Gastrocnemius medialis (tissue), 4 donors: ENCODE measurements at places on chromosomes 1 and 21. TPM values are rescaled to one million over a fixed set of nuclear protein-coding genes. Genes with fewer than 3 reads are reported as not detected.
A peak's percentile ranks its signal among the peaks of the same experiment; 100 is the strongest.

The LAPTM5 gene
- total RNA-seq = 2.3 TPM

The RGS7 gene
- total RNA-seq = not detected

The NBPF4 gene
- not detected for total RNA-seq

The OSCP1 gene
- 6.7 TPM for total RNA-seq

The AMY1B gene
- total RNA-seq = not detected

The GJB3 gene
- not detected for total RNA-seq

The MPZ gene
- total RNA-seq = 3.4 TPM

The SORT1 gene
- 93.7 TPM for total RNA-seq

DNA sequence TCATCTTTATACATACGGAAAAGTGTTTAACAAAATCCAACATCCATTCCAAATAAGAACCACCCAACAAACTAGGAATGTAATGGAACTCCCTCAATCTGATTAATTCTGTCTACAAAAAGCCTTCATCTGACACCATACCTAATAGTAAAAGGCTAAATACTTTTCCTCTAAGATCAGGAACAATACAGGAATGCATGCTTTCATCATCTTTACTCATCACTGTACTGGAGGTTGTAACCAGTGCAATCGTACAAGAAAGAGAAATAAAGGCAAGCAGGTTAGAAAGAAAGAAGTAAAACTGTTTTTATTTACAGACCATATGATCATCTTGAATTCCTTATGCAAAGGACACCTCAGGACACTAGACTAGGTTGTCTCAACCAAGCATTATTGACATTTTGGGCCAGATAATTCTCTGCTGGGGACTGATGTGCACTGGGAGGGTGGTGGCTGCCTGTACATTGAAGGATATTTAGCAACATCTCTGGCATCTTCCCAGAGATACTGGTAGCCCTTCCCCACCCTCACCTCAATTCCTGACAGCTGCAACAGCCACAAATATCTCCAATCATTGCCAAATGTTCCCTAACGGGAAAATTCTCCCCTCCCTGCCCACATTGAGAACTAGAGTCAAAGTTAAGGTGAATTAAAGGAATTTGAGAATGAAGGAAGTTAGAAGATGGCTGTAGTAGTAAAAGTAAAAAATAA is 30.6 kb upstream of the INSL5 start:
- H3K27ac ChIP-seq = no peak overlapping the region
- no peak for DNase-seq
- H3K27me3 ChIP-seq = no peaks in the 10 kb centered on the region
- H3K4me3 ChIP-seq = no peak overlapping the region
- H3K4me1 ChIP-seq = no peaks in the 10 kb centered on the region

DNA sequence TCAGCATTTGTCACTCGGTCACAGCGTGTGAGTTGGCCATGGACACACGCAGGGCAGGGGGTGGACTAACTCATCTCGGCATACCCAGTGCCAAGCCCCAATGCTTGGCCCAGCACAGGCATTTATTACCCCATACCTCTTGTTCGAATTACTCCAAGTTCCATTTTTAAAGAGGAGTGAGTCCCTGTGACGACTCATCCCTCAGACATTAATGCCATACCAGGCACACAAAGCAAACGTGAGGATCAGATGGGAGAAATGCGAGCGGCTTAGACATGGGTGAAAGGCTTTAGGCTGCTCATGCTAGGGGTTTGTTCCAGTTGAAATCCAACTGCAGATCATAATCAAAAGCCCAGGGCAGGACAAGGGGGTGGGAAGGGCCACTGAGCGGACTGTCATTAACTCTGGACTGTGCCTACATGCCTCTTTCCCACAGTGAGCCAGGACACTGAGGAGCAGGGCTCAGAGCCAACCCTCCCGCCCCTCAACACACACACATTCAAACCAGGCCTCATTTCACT is 118.5 kb upstream of the NGF start:
- peak overlapping the region; percentile 50 for H3K27ac ChIP-seq
- no peak overlapping the region for H3K4me3 ChIP-seq
- H3K27me3 ChIP-seq = no peaks in the 10 kb centered on the region
- peaks cover 7% of the 10 kb centered on the region for H3K4me1 ChIP-seq
- no peak for DNase-seq

GRCh38 chr1:225731491-225731890 is 46.1 kb upstream of the SRP9 start:
- H3K27ac ChIP-seq = no peak overlapping the region
- H3K4me3 ChIP-seq = no peak overlapping the region
- H3K4me1 ChIP-seq = peaks cover 12% of the 10 kb centered on the region
- no peaks in the 10 kb centered on the region for H3K27me3 ChIP-seq
- H3K36me3 ChIP-seq = no peaks in the 10 kb centered on the region
- no peak for DNase-seq

- H3K27ac ChIP-seq = peak overlapping the region; percentile 82
- H3K4me1 ChIP-seq = peaks cover 39% of the 10 kb centered on the region
- peak; percentile 20 for DNase-seq
These were observed 94.4 kb downstream of the PATJ start for GRCh38 chr1:61836649-61837048.

GRCh38 chr1:171247501-171247900 is 793 bp upstream of the FMO1 start:
- H3K27me3 ChIP-seq = no peaks in the 10 kb centered on the region
- H3K4me3 ChIP-seq = no peak overlapping the region
- H3K4me1 ChIP-seq = no peaks in the 10 kb centered on the region
- no peaks in the 10 kb centered on the region for H3K36me3 ChIP-seq

DNA sequence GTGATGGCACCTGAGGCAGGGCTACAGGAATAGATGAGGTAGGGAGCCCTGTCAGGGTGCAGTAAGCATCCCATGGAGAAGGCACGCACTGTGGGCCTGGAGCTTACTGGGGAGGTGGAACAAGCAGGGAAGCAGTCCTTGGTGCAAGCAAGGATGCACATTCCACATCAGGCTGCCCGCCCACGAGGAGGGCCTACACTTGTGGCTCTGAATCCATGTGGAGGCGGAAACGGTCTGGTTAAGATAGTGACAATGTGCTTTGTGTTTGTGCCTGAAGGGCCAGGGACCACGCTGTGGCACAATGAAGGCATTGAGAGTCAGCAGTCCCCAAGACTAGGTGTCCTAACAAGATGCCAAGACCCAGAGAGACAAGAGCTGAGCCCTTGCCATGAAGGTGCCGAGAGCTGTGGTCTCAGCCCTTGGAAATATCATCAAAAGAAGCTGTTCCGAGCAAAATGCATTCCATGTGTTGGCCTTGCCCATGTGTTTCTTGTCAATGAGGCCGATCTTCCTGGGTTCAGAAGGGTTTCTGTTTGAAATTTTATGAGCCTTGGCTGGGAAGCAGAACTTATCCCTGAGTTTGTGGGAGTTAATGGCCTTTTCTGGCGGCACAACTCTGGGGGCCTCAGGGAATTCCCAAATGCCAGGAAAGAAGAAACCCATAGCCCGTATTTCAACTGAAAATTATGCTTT is 111.9 kb downstream of the NGF start:
- DNase-seq = no peak
- no peaks in the 10 kb centered on the region for H3K27me3 ChIP-seq
- H3K36me3 ChIP-seq = no peaks in the 10 kb centered on the region
- H3K27ac ChIP-seq = no peak overlapping the region
- no peaks in the 10 kb centered on the region for H3K4me1 ChIP-seq
- H3K4me3 ChIP-seq = no peak overlapping the region

GRCh38 chr1:175434283-175434860 is 241.8 kb upstream of the KIAA0040 start:
- H3K4me1 ChIP-seq = no peaks in the 10 kb centered on the region
- H3K36me3 ChIP-seq = no peaks in the 10 kb centered on the region
- H3K4me3 ChIP-seq = no peak overlapping the region
- DNase-seq = no peak
- H3K27me3 ChIP-seq = no peaks in the 10 kb centered on the region
- H3K27ac ChIP-seq = no peak overlapping the region

DNA sequence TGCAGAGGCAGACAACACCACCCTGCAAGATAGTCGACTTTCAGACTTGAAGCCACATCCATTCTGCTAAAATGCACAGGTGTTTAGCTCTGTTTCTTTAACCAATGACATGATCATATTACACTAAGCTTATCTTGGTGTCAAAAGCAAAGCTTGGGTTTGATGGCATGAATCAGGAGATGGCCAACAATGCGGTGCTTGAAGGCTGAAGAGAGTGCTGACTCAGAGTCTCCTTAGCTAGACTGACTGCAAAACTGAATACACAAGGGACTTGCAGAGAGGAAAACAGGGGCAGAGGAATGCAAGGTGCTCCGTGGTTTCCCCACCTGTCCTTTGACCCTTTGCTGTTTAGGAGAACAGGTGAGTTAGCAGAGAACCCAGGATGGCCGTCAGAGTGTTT is 262.6 kb downstream of the SIPA1L2 start:
- no peaks in the 10 kb centered on the region for H3K27me3 ChIP-seq
- no peaks in the 10 kb centered on the region for H3K36me3 ChIP-seq
- H3K4me3 ChIP-seq = no peak overlapping the region
- no peak overlapping the region for H3K27ac ChIP-seq

GRCh38 chr1:17397910-17398695 is 26.1 kb downstream of the PADI6 start:
- DNase-seq = no peak
- H3K27me3 ChIP-seq = no peaks in the 10 kb centered on the region

DNA sequence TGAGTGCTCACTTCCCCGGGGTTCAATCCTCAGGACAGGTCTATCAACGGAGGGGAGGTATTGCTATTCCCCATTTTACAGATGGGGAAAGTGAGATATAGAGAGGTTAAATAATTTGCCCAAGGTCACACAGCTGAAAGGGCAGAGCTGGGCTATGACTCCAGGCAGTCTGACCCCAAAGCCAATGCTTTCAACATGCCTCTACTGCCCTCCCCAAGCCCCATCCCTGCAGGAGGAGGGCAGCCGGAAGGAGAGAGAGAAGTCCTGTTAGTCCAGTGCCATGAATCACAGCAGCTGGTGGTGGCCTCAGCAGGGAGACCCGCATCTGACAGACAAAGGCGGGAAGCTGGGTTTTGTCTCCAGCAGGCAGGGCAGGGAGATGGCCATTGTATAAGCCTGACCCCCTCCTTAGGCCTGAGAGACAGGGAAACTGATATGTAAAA is 20.0 kb upstream of the CLIC4 start:
- H3K4me1 ChIP-seq = peaks cover 11% of the 10 kb centered on the region
- no peaks in the 10 kb centered on the region for H3K27me3 ChIP-seq
- H3K36me3 ChIP-seq = no peaks in the 10 kb centered on the region
- H3K27ac ChIP-seq = peak overlapping the region; percentile 46
- DNase-seq = no peak
- H3K4me3 ChIP-seq = no peak overlapping the region

DNA sequence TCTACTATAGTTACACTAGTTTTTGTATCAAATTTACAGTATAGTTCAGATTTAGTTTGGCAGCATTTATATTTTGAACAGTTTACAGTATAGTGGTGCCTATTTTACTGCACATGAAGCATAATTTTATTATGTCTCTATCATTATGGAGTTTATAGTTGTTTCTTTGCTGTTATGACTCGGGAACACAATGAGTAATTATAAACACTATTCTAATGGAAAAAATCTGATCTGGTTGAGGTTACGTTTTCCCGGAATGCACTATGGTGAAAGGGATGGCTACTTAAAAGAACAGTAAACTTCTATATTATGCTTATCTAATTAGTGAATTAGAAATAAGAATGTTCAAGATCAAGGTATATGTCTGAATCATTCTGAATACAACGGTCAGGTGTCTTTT is 10.6 kb downstream of the LCA5L start:
- H3K27me3 ChIP-seq = no peaks in the 10 kb centered on the region
- no peak overlapping the region for H3K4me3 ChIP-seq
- no peaks in the 10 kb centered on the region for H3K36me3 ChIP-seq
- no peaks in the 10 kb centered on the region for H3K4me1 ChIP-seq
- H3K27ac ChIP-seq = no peak overlapping the region

- H3K36me3 ChIP-seq = no peaks in the 10 kb centered on the region
- H3K27me3 ChIP-seq = no peaks in the 10 kb centered on the region
- peak overlapping the region; percentile 6 for H3K27ac ChIP-seq
- H3K4me3 ChIP-seq = no peak overlapping the region
- H3K4me1 ChIP-seq = peaks cover 44% of the 10 kb centered on the region
These were observed 199.1 kb downstream of the SLC45A1 start for GRCh38 chr1:8516793-8517556.

DNA sequence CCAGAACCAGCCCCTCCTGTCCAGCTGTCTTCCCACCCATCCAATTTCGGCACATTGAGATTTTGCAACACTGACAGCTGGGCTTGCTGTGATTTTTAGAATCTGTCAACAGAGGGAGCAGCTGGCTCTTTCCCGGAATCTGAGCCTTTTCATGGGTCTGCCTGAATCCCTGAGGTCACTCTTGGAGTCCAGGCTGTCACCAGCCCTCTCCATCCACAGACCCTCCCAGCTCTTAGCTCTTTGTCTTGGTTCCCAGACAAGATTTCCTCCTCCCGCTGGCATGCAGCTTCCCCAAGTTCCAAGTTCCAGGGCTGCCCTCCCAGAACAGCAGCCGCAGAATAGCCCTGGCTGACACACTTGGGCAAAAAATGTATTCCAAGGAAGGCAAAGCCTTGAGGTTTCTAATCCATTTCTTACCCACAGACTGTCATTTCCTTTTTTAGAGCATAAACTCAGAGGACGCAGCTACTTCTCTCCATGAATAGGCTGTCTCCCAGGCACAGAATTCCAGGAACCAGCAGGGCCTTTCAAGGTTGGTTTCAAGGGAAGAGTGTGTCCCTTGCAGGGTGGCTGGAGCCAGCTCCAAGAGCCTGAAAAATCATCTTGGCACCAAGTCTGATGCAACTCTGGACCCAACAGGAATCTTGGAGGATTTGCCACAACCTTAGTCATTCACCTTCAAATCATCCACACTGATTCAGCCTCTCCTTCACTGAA is 7.1 kb upstream of the TMEM61 start:
- no peaks in the 10 kb centered on the region for H3K27me3 ChIP-seq
- peak; percentile 67 for DNase-seq
- H3K4me3 ChIP-seq = no peak overlapping the region

DNA sequence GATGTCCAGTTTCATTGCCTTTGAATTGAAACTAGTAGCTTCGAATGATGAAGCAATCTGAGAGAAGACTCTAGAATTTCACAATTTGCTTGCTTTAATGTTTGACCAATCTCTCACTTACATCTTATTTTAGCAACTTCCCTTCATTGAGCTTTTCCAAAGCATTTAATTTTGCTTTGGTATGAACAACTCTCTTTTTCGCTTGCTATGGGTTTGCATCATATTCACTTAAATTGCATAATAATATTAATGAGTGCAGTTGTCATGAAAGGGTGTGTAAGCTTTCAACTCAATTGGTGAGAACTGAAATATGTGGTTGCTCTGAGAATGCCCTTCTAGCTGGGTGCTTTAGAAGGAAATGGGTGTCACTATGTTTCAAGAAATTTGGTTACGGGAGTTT is 309.2 kb downstream of the HLX start:
- no peaks in the 10 kb centered on the region for H3K27me3 ChIP-seq
- DNase-seq = no peak
- no peaks in the 10 kb centered on the region for H3K4me1 ChIP-seq

DNA sequence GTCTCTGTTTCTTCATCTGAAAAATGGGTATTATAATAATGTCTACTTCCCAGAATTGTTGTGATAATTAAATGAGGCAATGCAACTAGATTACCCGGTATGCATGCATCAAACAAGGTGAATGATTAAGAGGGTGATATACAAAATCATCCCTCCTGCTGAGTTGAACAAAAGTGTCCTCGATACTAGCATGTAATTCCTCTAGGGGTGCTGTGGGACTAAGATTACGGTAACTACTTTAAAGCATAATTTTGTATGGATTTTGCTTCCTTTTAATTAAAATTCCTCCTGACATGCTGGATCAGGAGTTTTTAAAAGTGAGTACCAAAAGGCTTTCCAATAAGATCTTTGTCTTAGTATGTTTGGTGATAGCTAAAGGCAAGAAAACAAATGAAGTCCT is 98.7 kb upstream of the PRMT6 start:
- H3K36me3 ChIP-seq = no peaks in the 10 kb centered on the region
- H3K4me3 ChIP-seq = no peak overlapping the region
- no peaks in the 10 kb centered on the region for H3K27me3 ChIP-seq
- no peak overlapping the region for H3K27ac ChIP-seq
